Spleen (tissue), 13 donors: ENCODE measurements at places on chromosomes 6 and 20.

- no peak for DNase-seq
Observed at GRCh38 chr6:114707081-114707620, 364.3 kb upstream of the HS3ST5 start.

- DNase-seq, result peak; percentile 91
Observed at GRCh38 chr20:33299111-33299603, 16.1 kb downstream of the BPIFB1 start.

- no peak for DNase-seq
Observed at GRCh38 chr6:32937230-32937633, 3.6 kb downstream of the HLA-DMB start.

GRCh38 chr20:21371193-21371592, 26.1 kb downstream of the NKX2-4 start:
- no peak for DNase-seq

DNA sequence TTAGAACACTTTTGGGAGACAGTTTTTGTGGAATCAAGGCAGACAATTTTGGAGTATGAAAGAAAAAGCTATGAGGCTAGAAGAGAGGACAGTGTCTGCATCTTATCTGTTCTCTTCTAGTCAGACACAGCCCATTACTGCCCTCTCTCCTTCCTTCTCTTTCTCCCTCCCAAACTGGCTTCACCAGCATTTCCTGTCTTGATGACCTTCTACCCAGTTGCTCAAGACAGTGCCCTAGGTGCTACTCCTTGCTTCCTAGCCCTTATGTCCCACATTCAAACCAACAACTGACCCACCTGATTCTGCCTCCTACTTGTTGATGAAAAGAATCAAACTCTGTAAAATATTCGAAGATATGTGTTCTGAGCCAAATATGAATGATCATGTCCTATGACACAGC, 116.4 kb upstream of the RIPOR2 start:
- DNase-seq, result no peak

DNA sequence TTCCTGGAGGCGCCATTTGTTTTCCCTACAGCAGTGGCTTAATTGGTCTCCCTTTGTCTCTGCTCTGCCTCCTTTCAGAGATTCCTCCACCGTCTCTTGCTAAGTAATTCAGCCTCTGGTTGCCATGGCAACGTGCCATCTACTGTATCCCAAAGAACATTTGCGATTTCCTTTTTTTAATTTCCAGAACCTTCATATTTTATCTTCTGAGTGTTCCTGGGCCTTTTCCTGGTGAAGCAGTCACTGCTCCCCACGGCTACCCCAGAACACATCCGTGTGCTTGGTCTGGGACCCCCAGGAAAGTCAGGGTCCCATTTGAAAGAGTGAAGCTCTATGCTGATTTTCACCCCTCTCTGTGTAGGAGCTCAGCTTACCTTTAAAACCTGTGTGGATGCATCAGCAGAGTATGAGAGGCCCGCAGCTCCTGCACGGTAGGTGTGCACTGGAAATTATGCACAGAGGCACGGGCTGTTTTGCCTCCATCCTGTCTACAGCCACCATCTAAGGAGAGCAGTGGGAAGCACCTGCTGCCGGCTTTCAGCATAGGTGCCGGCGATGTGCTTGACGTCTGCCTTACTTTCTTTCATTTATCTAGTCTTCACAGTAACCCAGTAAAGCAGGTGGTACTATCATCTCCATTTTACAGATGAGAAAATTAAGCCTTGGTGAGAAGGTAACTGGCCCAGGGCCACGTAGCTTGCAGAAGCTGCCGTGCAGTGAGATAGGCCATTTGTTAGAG, 122.8 kb downstream of the SYCP2 start:
- DNase-seq, result peak; percentile 24

GRCh38 chr20:25032065-25032477, 25.9 kb downstream of the ACSS1 start:
- peak; percentile 58 for DNase-seq

DNA sequence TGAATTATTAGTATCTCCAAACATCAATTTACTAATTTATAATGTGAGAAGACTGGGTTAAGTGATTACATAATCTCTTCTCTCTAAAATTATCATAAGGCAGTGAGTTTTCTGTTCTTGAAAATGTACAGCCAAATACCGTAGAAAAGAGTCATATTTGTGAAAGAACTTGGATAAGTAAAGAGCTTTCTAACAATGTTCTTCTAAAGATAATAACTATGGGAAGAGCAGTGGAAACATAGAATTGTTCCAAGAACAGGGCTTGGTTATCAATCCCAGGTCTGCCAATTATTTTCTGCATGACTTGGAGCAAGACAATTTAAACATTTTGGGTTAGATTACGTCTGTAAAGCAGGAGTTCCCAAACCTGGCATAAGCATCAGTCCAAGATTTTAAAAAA, 198.1 kb upstream of the SGK1 start:
- DNase-seq, result no peak

GRCh38 chr6:94845742-94846141, 731.6 kb upstream of the MANEA start:
- DNase-seq, result no peak

DNA sequence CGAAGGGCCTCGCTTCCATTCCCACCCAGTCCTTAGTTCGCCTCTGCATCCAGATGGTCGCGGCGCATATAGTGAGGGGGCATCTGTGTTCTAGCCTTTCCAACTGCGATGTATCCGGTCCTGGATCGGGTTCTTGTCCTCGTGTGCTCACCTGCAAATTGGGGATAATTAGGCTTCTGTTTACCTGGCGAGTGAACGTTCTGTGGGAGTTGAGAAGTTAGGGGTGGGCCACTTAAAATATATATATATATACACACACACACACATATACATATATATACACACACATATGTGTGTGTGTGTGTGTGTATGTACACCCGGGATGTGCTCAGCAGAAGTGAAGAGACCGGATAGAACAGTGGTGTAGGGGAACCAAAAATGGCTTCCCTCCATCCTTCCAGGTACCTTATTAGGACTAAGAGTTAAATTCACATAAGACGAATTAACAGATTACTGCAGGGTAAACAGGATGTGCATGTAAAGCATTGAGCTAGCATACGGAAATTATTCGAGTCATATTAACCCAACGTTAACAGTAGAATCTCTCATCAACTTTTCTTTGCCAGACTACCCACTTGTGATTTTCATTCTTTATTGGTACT, 537 bp downstream of the CSTF1 start:
- DNase-seq, result no peak

DNA sequence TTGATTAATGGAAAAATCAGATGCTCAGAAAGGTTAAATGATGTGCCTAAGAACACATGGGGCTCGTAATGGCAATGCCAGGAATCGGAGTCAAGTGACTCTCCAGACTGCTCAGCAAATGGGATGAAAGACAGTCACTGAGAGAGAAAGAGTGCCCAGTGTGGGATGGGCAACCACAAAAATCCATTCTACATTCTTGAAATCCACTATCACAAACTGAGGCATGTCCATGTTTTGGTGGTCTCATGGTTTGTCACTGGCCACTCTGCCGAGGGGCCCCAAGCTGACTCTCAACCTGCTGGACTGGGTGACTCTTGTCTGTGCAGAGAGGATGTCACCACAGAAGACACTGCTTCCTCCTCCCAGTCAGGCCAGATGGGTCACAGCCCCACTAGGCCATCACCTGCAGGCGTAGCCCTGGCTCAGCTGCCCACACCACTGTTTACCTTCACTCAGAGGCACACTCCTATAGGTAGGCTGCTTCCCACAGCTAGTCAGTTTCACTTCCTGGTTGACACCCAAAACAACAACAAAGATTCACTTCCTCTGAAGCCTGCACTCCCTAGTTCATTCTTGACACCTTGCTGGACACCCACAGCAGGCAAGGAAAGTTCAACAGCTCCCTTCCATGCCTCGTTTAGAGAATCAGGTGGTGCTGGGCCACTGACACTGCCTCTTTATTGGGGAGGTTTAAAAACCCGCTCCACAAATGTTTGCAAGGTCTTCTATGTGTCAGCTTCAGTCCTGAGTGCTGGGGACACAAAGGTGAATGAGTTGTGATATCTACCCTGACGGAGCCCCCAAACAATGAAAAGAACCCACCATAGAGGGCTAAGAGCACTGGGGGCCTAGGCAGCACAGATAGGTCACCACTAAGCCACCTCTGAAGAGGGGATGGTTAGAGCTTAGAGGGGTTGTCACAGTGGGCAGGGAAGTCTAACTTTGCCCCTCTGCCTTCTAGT, 21.7 kb downstream of the MAP1LC3A start:
- DNase-seq, result no peak

- DNase-seq, result no peak
Observed at GRCh38 chr20:7828437-7828836, 111.8 kb downstream of the HAO1 start.

DNA sequence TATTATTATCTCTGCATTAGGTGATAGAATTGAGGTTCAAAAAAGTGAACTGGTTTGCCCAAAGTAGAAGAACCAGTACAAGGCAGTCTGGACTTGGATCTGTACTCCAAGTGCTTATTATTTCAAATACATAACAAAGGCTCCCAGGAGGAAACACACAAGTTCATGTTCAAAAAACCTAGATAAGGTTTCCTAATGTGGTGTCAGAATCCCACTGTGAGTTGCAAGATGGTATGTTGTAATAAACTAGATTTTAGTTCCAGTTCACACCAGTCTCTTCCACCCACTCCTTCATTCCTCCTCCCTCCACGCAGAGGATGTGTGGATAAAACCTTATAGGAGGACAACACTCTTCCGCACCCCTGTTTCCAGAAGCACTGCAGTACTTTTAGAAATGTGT, 42.8 kb downstream of the KIAA0319 start:
- DNase-seq, result no peak

GRCh38 chr6:36563237-36563927, 16.1 kb upstream of the STK38 start:
- DNase-seq, result no peak

GRCh38 chr6:129605967-129606366, 104.0 kb downstream of the ARHGAP18 start:
- DNase-seq, result no peak

DNA sequence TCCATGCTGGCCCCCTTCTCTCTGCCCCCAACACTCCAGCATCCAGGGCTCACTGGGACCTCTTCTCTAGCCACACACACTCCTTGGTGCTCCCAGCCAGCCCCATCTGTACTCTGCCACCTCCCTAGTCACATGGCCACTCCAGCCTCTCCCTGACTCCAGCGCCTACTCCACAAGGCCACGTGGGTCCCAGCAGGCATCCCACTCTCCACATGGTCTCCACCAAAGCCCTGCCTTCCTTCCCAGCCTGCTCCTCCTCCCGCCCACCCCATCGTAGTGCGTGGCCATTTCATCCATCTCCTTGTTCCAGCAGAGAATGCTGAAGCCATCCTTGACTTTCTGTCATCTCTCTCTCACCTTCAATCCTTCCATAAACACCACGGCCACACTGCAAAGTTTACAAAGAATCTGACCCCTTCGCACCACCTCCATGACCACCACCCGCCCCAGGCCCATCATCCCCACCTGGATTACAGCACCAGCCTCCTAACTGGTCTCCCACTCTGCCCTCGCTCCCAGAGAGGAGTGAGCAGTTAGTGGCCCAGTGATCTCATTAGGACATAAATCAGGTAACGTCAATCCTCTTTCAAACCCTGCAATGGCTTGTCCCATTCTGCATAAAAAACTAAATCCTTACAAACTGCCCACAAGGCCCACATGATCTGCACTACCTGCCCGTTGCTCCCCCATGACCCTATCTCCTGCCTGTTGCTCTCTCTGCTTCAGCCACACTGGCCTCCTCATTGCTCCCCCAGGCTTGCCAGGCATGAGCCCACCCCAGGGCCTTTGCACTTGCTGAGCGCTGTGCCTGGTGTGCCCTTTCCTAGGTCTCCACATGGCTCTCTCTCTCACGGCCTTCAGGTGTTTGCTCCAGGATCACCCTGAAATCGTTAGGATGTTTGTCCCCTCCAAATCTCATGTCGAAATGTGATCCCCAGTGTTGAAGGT, 96.2 kb downstream of the GRM4 start:
- no peak for DNase-seq

GRCh38 chr6:141077355-141078333, 1055.1 kb upstream of the GJE1 start:
- no peak for DNase-seq

- no peak for DNase-seq
Observed at GRCh38 chr6:20684474-20684873, 150.2 kb downstream of the CDKAL1 start.

GRCh38 chr6:141719476-141719875, 413.2 kb upstream of the GJE1 start:
- DNase-seq, result no peak

DNA sequence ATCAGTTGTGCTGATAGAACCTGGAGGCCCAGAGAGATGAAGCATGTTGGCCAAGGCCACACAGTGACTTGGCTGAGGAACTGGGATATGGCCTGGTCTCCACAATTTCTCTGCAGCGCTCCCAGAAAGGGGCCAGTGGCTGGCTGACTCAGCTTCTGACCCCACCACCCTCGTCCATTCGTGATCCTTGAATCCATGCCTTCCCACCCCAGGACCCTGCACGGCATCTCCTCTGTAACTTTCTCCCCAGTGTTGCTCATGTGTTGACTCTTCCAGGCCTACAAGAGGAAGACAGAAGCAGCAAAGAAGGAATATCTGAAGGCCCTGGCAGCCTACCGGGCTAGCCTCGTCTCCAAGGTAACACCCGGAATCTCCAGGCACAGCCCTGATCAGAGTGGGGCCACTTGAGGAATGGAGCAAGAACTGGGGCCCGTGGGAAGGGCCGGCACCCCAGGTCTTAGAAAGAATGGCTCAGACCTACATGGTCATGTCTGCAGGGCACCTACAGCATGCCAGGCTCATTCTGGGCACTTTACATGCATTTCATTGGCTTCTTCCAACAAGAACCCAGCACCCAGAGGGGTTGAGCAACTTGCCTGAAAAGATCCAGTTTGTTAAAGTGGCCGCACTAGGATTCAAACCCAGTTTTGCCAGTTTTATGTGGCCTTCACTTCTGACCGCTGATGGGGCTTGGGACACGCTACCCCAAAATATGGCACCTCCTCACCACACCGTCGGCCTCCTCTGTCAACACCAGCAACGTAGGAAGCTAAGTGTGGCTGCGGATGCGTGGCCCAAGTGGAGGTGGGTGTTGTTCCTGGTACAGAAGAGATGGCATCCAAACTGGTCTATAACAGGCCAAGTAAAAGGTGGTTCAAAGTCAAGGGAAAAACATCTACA, 122.2 kb downstream of the JPH2 start:
- DNase-seq, result no peak

DNA sequence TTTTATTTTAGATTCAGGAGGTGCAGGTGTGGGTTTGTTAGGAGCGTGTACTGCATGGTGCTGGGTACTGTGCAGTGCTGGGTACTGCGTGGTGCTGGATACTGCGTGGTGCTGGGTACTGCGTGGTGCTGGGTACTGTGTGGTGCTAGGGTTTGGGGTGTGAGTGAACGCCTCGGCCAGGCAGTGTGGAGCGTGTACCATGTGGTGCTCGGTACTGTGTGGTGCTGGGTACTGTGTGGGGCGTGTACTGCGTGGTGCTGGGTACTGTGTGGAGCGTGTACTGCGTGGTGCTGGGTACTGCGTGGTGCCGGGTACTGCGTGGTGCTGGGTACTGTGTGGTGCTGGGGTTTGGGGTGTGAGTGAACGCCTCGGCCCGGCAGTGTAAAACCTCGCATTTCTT, 62.9 kb downstream of the WDR27 start:
- DNase-seq, result no peak

DNA sequence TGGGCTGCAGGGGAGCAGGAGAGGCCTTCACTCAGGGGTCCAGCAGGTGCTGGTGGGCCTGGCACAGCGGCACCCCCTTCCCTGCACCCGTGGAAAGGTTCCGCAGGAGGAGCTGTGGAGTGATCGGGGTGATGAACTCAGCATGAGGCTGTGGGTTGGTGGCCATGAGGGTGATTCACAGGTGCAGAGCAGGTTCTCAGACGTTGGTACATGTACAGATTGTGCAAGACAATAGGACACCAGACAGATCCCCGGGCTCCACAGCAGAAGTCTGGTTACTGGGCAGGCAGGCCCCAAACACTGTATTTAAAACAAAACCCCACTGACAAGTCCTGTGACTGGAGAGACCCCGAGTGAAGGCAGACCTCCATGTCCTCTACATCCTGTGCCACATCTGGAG, 151.6 kb upstream of the CDH4 start:
- DNase-seq, result no peak
